ENCODE measurements at places on chromosomes 13 and 19.

GRCh38 chr19:768424-768823, 17.5 kb downstream of the MISP start:
- peak; percentile 94 for DNase-seq

GRCh38 chr13:31207661-31208552, 8.1 kb downstream of the B3GLCT start:
- DNase-seq: peak; percentile 46

- DNase-seq: peak; percentile 88
Measured at GRCh38 chr13:80235166-80235966, 105.6 kb downstream of the SPRY2 start.

- DNase-seq: no peak
Measured at GRCh38 chr13:79051472-79051871, 354.6 kb downstream of the RBM26 start.

DNA sequence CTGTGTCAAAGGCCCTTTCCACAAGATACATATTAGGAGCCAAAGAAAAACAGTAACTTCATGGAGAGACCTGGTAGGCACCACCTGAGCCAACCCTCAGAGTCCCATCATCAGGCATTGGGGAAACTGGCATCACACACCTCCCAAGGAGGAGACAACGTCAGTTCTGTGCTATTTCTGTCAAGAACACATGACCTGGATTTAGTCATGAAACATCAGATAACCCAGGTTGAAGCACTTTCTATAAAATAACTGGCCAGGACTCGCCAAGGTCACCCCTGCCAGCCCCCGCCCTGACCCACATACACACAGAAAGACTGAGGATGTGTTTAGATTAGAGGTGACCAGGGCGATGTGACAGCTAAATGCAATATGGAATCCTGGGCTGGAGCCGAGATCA, 35.6 kb downstream of the COL4A1 start:
- no peak for DNase-seq

DNA sequence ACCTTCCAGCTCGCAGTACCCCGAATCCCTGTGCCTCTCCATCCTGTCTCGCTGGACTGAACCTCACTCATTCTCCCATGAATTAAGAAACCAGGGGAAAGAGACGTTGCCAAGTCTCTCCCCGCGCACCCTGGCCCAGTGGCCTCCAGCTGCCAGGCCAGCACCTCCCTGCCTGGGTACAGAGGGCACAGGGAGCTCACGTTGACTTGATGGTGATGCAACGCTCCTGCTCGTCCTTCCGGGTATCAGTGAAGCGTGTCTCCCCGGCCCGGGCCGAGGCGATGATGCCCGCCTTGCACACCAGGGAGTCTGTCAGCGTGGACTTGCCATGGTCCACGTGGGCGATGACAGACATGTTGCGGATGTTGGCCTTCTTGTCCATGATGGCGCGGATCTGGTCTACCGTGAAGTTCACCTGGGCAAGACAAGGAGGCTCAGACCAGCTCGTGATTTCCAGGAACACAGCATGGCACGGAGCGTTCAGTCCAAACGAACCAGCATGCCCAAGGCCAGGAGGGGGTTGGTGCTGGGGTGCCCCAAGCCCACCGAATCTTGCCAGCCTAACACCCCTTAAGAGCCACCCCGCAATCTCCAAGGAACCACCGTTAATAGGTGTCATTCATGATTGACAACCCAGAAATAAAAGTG, 1.2 kb downstream of the EEF2 start:
- peak; percentile 12 for DNase-seq

GRCh38 chr13:111915104-111915551, 151.8 kb upstream of the SOX1 start:
- no peak for DNase-seq

DNA sequence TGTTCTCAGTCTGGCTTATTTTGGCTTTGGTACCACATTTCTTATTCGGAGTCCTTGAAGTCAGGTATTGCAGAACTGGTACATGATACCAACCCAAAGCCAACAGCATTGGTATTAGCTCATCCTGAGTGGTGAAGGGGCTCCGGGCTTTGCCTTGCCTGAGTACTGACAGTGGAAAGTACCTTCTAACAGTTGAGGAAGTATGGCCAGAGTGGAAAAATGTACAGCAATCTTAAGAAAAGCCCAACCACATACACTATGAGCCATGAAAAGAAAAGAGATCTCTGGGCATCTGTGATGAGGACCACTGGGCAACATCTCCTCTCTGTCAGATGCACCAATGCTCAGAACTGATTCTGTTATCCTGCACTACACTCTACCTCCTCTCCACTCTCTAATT, 8.3 kb downstream of the LCP1 start:
- DNase-seq: no peak

- no peak for DNase-seq
Measured at GRCh38 chr19:38073841-38074685, 150.0 kb downstream of the DPF1 start.

DNA sequence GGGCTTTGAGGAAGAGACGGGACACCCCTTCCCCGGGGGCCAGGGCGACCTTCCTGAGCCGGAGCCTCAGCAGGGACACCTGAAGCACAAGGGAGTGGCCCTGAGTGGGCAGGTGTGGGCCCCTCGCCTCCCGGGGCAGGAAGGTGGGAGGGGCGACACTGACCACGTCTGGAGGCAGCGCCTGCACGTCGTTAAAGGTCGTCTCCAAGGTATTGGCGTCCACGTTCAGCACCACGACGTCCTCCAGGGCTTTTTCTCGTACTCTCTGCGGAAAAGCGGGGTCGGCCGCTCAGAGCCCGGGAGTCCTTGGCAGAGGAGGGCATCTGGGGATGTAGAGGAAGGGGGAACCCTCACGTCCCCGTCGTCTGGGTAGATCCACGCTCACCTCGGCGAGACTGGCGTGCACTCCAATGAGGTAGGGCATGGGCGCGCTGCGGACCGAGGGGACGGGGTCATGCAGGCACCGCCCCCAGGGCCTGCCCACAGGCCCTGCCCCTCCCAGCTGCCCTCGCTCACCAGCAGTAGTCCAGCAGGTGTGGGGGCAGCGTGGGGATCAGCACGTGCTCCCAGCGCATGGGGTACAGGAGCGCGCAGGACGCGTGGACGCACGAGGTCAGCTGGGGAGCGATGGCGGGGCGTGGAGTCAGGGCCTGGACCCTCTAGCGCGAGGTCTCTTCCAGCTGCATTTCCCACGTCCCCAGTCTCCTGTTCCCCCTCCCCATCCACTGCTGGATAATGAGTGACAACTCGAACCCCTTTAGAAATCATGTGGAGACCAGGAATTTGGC, 6.1 kb downstream of the DENND1C start:
- DNase-seq: no peak

- DNase-seq: no peak
Measured at GRCh38 chr19:54137699-54138488, at the start of gene CNOT3. Gene CNOT3 (plus strand): TSS chr19:54137762. CDS start chr19:54142979, 5,217 bp downstream.

Measured in NCI-H226 (cell line).